ENCODE measurements at places on chromosomes 6 and 20.

- no peak for DNase-seq
These were observed 211.3 kb downstream of the ARID1B start for GRCh38 chr6:156988276-156989158.

DNA sequence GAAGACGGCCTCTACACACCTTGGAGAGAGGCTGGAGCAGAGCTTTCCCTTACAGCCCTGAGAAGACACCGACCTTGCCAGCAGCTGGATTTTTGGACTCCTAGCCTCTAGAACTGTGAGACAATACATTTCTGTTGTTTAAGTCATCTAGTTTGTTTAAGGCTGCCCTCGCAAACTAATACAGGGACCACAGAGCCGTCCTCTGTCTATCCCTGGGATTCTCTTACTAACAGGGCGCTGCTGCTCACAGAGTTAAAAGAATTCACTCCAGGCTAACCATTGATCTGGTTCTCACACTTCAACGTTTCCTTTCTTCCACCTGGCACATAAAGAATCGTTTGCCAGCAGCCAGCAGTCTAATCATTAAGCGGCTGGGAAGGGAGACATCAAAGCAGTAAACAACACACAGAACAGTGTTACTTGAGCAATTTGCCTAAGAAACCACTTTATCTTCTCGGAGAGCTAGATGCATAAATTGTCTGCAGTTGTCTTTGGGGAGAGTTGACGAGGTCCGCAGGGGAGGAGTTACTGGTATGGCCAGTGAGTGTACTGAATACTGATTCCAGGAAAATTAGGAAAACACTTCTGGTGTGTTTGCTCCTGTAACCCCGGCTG is 103.5 kb upstream of the AKAP12 start:
- DNase-seq: no peak

DNA sequence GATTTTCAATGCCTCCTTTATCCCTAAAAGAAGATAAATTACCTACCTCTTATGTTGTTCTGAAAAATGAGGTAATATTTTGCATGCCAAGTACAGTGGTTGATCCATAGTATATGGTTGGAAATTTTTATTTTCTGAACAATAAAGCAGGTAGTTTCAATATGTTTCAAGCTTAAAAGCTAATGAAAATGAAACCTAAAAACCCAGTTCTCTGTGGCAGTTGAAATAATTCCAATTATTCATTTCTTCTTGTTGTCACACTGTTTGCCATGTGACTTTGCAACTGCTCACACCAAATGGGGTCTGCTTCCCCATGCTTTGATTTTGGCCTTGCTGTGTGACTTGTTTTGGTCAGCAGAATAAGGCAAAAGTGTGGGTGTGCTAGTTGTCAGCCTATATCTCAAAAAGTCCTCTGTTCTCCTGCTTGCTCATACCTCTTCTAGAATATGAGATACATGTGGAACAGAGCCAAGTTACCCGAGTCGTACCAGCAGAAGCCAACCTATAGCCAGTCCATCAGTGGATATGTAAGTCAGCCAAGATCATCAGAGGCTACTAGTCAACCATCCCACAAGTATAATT is 197.2 kb upstream of the THEMIS start:
- peak; percentile 5 for DNase-seq

DNA sequence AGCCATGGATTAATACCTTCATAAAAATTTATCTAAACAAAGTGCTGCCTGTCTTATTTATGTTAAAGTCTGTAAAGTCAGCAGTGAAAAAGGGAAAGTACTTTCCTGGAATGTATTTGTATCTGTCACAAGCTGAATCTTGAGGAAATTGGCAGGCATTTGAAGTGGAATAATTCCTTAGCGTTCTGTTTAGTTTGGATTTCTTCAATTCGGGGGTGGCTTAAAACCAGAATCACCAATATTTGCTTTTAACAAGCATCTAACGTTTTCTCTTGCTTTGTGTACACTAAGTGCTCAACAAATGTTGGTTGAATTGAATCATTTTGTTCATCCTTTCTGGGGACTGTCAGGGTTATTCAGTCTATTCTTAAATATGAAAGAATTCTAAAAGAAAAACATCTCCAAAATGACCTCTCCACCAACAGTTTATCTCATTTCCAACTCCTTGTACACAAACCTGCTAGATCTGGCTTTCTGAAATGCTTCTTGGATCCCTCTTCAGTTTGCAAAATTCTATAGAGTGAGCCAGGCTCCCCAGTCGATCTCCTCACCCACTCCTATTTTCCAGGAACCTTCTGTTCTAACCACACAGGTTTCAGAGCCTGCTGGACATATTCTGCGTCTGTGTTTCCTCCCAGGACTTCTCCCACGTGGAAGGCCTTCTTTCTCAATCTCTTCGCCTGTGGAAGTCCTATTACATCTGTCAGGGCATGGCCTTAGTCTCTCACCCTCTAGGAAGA is 2.0 kb upstream of the NPEPL1 start:
- no peak for DNase-seq

- no peak for DNase-seq
These were observed 72.2 kb downstream of the SASH1 start for GRCh38 chr6:148414836-148415235.

DNA sequence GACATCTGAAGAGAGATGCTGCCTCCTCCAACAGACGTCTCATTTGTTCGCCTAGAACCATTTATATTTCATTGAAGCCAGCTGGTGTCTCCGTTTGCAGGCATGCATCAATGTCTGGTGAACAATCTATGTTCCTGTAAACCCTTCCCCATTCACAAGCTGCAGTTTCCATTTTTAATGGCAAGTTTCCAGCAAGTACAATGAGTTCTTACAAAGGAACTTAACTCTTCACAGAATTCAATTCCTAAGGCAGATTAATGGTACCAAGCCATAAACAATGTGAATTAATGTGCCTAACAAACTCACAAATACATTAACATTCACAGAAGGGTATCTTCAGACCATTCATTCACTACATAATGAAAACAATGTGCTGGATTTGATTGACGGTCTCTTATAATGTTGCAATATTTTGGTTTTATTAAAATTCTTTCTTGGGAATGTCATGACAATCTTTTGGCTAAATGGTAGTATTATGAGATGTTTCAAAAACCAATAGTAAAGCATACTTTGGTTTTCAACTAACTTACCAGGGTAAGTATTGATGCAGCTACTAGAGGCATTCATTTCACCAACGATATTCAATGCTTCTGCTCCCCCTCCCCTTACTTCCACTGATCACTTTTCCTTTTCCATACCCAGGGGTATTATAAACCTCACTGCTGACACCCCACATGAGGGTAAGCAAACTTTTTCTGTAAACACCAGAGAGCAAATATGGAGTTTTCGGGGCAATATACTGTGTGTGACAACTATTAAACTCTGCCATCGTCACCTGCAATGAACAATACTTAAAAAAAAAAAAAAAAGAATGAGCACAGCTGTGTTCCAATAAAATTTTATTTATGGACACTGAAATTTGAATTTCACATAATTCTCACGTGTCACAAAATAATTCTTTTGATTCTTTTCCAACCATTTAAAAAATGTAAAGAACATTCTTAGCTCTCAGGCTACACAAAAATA is 4.2 kb downstream of the AKIRIN2 start:
- peak; percentile 70 for DNase-seq

DNA sequence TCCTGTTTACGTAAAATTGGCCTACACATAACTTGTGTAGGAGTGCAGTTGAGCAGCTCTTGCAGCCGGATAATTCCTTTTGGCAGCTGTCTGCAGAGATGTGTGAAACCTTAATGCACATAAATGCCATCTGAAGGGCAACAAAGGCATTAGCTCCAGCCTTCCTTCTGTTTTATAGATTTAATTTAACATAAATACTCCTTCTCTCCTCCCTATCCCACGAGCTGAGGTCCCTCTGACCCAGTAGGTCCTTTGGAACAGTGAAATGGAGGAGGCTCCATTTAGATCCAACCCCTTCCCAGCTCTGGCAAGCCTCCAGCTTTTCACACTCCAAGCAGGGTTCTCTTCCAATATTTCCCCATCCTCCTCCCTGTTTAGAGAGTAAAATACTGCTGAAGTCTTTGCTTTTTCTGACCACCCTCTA is 6.5 kb downstream of the PLEKHG1 start:
- no peak for DNase-seq

GRCh38 chr20:57216669-57217068 is 49.8 kb downstream of the BMP7 start:
- DNase-seq: no peak

DNA sequence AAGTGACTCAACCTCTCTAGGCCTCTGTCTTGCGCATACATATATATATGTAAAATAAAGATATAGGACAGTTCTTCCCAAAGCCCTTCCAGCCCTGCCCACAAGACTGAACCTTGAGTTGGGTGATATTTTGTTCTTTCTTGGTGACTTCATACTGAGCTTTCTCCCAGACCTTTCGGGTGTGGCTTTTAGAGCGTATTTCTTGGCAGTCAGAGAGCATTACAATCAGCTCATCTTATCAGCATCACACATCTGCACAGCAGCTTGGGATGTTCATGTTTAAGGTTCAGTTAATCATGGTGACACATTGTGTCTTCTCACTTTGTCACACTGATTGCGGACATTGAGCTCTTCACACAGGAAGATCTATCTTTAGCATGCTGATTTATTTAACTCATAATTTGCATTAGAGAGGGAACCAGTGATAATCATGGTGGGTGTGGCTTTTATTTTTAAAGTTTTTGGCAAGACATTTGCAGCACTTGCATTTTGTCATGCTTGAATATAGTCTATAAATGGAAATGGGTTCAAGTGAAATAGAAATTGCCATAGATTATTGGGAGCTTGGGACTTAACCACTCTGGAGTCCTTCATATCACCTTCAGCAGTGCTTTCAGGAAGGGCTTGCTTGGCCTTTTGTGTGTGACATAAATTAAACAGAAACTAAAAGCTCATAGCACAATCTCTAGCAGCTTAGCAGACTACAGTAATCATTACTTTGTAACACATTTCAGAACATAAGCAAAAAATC is 8.3 kb downstream of the KIF3B start:
- DNase-seq: no peak

- no peak for DNase-seq
These were observed 56.4 kb downstream of the CD24 start for GRCh38 chr6:106918115-106918514.

GRCh38 chr6:52603000-52603795 is 26.3 kb upstream of the TRAM2 start:
- no peak for DNase-seq

DNA sequence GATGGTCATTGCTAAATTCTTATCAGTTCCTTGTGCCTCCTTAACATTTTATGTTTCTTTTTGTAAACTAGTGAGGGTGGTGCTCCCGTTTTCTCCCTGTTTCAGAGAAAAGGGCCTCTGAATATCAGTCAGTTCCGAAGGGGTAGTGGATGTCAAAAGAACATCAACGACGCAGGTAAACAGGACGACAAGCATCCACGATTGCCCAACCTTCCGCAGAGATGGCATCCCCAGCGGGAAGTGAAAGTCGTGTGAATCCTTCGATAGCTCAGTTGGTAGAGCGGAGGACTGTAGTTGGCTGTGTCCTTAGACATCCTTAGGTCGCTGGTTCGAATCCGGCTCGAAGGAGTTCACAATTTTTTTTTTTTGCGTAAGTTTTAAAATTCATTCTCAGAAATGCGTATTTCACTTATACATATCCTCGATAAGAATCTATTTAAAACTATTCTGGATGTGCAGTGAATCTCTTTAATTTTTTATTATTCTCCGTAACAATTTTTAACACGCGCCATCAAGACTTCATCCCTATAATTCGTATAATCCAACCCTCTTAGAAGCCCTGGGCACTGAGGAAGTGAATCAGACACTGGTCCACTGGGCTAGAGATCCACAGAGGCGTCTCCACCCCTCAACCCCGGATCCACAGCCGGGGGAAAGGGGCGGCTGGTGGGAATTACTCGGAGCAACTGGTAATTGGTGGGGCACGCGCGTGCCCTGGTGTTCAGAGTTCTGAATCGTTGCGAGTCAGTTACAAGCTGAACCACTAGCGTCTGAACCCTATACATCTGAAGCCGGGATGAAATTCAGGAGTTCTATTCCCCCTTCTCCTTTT is 27.9 kb upstream of the ABT1 start:
- DNase-seq: peak; percentile 96

DNA sequence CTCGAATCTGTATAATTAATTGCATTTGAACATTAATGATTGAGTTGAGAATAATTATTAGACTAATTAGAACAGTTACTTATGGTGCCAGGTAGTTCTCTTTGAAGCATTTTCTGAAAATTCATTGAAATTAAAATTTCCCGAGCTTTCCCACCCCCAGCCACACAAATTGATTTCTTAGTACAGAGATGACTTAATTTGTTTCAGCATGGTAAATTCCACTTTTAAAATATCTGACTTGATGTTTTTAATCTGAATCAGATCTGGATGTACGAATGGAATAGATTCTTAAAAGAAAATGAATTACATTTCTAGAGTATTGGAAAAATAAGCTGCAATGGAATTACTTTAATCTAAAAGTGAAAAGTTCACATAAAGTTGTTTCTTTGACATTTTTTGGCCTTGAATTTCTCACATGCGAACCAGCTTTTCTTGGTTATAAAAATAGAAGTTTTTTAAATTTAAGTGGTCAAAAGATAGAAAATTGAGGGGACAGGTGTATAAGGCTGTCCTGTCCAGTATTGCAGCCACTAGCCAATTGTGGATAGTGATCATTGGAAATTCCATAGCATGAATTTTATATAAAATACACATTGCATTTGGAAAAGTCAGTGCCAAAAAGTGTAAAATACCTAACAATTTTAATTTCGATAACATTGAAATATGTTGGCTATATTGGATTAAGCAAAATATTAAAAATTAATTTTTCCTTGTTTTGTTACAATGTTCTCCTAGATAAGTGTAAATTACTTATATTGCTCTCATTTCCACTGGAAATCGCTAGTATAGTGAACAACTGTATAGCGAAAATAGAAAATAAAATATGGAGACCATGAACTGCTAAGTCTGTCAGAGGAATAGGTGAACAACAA is 102.9 kb downstream of the OR2B2 start:
- no peak for DNase-seq

- no peak for DNase-seq
These were observed 1.9 kb downstream of the MAVS start for GRCh38 chr20:3848565-3848964.

DNA sequence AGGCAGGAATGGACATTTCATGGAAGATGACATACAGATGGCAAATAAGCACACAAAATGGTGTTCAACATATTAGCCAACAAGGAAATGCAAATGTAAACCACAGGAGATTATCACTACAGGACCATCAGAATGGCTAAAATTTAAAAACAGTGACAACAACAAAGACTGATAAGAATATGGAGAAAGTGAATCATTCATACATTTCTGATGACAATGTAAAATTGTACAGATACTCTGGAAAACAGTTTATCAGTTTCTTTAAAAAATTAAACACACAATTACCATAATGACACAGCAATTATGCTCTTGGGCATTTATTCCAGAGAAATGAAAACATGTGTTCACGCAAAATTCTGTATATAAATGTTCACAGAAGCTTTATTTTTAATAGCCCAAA is 105.8 kb upstream of the RUNX2 start:
- DNase-seq: no peak

DNA sequence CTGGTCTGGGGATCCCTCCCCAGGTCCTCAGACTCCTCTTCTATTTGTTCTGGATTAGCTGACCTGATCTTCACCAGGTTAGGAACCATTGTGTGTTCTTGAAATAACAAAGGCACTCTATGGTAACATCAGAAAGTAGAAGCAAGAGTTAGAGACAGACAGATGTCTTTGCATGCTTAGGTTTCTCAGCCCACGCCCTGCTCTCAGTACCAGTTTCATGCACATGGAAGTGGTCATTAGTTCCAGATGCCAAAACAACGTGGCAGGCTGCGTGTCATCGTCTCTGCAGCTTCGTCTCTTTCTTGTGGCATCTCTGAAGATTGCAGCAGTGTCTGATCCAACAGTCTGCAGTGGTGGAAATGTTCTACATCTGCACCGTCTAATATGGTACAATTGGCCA is 89.4 kb downstream of the PACRG start:
- DNase-seq: no peak

- peak; percentile 70 for DNase-seq
These were observed 611.3 kb downstream of the HDGFL1 start for GRCh38 chr6:23180504-23181293.
